ENCODE measurements at places on chromosomes 16 and 17.

- peak; percentile 2 for DNase-seq
Observed at GRCh38 chr16:68000450-68000849, 1.2 kb upstream of the DPEP2 start.

DNA sequence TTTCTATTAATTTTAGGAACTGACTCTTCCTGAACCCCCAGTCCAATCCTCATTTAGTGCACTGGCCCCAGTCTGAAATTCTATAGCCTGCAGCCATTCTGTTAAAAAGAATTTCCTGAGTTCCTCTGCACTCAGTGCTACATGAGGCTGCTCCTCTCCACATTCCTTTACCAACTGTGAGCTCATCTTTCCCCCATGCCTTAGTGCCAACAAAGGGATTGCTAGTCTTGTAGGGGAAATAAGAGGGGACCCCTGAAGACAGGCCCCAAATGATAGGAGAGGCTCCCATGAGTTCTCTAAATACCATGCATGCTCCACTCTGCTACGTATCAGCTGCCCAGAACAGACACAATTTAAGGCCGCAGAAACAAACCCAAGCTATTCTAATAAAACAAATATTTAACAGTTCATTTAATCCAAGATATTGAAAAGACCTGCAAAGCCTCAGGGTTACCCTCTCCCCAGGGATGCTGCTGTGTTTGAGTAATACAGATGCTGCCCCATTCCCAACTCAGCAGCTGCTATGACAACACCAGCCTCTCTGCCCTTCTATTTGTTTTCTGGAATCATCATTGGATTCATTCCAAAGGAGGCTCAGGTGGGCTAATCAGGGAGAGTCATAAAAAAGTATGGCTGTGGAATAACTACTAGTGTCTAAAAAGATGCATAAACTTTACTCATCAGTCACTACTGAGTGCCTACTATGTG is 228.5 kb downstream of the TOX3 start:
- no peak for DNase-seq

GRCh38 chr16:77960766-77961165 is 61.6 kb upstream of the CLEC3A start:
- DNase-seq, result no peak

DNA sequence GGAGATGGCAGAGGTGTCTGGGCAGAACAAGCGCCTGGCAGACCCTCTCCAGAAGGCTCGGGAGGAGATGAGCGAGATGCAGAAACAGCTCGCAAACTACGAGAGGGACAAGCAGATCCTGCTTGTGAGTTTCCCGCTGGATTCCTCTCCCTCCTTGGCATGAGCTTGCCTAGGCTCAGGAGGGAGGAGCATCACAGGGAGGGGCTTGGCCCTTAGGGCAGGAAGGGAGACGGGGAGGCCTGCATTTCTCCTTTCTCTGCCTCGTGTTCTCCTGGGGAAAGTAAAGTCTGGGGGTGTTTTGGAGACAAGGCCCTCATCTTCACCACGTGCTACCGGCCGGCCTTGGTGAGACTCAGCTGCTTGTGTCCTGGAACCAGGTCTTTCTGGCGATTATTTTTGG is 18.0 kb upstream of the DBNDD1 start:
- DNase-seq, result no peak

DNA sequence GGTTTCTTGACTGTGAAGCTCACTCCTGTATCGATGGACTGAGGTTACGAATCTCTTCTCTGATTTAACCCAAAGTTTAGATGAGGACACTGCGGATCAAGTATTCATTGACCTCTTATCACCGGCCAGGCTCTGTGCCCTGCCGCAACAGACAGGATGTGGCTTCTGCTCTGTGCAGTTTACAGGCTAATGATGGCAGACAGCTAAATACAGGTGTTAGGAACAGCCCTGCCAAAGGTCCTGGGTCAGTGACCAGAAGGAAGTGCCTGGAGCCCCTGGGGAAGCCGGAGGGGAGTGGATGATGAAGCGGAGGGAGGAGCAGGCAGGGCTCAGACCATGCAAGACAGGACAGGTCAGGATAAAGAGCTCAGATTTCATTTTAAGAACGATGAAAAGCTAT is 44.4 kb downstream of the HAPSTR1 start:
- DNase-seq, result no peak

GRCh38 chr16:79599256-79599836 is 1.2 kb downstream of the MAF start:
- peak; percentile 25 for DNase-seq

GRCh38 chr16:28213396-28213795 is 1.6 kb upstream of the XPO6 start:
- DNase-seq, result no peak

- DNase-seq, result no peak
Observed at GRCh38 chr16:16917191-16917785, 538.3 kb downstream of the NPIPA7 start.

- DNase-seq, result no peak
Observed at GRCh38 chr17:18187226-18187625, 3.6 kb downstream of the ALKBH5 start.

GRCh38 chr16:65445313-65446260 is 323.7 kb upstream of the CDH11 start:
- DNase-seq, result peak; percentile 31

GRCh38 chr16:50802000-50802399 is 60.1 kb downstream of the CYLD start:
- DNase-seq, result no peak

DNA sequence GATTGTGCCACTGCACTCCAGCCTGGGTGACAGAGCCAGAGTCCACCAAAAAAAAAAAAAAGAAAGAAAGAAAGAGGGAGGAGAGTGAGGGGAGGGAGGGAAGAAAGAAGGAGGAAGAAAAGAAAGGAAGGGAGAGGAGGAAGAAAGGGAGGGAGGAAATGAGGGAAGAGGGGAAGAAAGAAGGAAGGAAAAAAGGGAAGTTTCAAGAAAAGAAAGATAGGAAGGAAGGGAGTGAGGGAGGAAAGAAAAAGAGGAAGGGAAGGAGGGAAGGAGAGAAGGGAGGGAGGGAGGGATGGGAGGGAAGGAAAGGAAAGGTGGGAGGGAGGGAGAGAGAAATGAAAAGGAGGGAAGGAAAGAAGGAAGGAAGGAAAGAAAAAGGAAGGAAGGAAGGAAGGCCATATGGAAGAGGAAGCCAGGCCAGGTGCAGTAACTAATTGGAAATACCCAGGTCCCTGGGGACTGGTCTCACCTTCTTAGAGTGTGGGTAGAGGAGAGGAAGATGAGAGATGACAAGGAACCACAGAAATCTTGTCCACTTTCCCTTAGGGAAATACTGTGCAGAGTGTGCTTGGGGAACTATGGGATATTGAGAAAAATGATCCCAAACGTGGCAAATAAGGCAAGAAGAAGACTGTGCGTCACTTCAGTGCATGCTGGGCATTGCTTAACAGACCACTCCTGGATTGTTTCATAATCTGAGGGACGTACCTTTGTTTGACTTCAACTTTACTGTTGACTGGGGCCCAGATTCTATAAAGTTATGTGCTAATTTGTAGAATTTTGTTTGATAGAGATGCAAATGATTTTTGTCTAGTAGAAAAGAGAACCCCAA is 15.1 kb upstream of the CSNK2A2 start:
- DNase-seq, result no peak

- DNase-seq, result no peak
Observed at GRCh38 chr16:81666113-81666512, 113.0 kb upstream of the PLCG2 start.

- DNase-seq, result no peak
Observed at GRCh38 chr17:5841862-5842261, 228.3 kb upstream of the WSCD1 start.

GRCh38 chr17:77808686-77809425 is 149.6 kb upstream of the TNRC6C start:
- DNase-seq, result no peak

DNA sequence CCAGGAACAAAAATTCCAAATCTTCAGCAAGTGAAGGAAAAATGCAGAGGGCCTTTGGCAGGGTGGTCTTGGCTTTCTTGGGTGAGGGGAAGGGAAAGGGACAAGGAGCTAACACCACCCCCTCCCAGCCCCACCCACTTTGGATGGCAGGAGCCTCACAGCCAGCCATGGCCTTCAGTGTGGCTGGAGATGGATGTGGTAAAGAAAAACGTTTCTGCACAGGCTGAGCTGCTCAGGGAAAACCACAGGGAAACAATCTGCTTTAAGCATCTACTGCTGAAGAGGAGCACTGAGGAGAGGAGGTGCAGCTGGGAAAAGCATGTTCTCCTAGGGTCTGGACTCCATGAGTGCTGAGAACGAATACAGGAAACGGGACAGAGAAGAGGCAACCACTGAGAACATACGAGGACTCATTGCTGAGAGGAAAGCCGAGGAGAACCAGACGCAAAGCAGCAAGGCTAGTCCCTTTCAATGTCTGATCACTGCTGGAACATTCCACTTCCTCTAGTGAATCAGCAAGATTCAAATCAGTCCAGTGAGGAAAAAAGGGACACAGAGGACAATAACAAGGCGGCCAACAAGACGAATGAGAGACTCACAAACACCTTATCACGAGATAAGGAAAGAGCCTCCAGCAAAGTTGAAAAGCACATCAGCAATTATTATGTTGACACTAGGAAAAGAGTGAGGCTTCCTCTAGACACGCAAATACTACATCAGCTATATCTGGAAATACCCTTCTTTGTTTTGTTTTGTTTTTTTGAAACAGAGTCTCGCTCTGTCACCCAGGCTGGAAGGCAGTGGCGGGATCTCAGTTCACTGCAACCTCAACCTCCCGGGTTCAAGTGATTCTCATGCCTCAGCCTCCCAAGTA is 41.7 kb downstream of the ZZEF1 start:
- DNase-seq, result peak; percentile 30

DNA sequence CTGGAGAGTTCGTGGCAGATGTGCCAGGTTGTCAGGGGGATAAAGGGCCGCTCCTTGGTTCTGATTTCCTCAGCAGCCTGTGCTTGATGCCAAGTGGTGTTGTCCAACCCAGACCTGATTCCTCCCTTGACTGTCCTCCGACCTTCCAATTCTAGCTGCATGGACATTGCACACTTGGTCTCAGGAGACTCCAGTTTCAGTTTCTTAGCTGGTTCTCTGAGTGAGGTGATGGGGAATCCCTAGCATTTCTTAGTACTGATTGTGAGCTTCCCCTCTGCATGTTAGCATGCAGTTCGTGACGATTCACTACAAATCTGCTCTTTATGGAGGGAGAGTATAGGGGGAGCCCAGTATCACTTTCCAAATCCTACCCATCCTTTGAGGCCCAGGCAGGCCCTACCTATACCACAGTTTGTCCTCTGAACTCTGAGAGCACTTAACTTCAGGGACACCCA is 12.4 kb upstream of the CCR7 start:
- no peak for DNase-seq

DNA sequence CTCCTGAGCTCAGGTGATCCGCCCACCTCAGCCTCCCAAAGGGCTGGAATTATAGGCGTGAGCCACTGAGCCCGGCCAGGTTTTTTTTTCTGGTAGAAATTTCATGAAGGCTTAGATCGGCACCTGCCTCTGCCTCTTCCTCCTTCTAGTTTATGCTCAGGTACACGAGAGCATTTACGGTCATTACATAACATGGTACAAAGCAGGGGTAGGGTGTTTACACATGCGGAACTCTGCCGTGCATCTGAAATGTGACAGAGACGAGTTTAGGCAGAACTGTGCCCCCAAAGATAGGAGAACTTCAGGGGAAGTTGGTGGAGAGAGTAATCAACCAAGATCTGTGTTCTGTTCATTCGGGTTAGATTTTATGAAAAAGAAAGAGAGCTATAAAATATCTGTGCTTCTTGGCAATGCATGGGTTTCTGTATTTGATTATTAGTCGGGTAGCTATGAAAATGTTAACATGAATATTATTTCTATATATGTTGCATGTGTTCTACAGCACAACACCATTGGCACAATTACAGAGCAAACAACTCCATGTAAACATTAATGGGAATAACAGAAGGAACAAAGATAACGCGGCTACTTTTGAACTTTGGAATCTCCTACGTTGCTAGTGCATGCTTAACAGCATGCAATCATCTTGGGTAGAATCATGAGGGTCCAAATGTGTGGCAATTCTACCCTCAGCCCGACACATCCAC is 23.5 kb upstream of the MAP2K6 start:
- DNase-seq, result no peak

- DNase-seq, result no peak
Observed at GRCh38 chr17:27547301-27547683, 83.7 kb upstream of the LGALS9 start.

GRCh38 chr16:66035096-66035495 is 331.4 kb upstream of the CDH5 start:
- no peak for DNase-seq

DNA sequence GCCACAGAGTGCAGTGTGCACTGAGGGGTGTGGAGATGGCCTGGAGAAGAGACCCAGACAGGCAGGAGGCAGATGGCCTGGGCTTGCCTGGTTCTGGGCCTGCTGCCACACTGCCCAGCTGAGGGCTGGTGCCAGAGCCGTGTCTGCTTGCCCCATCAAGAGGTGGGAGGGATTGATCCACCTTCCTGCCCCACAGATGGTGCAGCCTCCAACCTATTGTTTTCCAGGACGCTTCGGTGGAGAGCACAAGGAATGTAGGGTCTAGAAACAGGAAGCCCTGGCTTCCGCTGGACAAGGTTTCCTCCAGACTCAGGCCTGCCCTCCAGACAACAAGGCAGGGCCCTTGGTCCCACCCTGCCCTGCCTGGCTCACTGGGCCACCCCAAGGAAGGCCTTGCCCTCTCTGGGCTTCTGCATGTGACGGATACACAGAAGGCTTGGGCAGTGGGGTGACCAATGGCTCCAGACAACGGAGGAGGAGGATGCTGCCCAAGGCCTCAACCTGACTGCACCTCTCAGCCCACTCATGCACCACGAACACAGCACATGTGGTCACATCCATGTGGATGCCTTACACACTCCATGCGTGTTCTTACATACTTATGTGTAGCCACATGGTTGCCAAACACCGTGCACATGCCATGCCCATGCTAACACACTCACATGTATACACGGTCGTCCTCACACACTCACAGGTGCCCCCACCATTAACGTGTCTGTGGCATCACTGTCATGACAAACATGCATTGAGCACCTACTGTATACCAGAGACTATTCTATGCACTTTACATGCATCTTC is 6.5 kb upstream of the CDH5 start:
- no peak for DNase-seq

DNA sequence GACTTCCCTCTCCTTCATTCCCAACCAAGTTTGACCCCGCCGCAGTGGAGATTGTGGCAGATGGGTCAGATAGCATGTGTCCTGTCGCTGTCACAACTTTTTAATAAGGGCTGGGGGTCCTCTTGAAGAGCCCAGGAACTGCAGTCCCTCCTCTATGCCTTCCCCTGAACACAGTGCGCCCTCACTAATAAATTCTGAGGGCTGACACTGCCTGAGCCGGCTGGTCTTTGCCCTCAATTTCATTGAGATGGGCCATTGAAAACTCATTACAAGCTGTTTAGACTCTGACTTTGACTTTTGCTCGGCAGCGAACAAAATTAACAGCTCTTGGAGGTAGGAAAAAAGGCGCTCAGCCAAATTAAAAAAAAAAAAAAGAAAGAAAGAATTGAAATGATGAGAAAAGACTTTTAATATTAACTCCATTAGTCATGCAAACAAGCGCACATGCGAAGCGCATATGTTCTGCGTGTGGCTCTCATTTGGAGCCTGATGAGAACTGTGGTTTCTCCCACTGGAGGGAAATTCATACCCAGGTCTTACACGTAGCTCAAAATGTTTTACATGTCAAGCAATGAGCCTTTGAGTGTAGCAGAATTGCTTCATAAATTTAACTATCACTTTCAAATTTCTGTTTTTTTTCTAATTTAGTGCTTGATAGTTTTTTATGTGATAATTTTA is 704.7 kb downstream of the WWOX start:
- no peak for DNase-seq

Data from GM03348 (cell line).